ENCODE measurements at places on chromosomes 6 and 20.

DNA sequence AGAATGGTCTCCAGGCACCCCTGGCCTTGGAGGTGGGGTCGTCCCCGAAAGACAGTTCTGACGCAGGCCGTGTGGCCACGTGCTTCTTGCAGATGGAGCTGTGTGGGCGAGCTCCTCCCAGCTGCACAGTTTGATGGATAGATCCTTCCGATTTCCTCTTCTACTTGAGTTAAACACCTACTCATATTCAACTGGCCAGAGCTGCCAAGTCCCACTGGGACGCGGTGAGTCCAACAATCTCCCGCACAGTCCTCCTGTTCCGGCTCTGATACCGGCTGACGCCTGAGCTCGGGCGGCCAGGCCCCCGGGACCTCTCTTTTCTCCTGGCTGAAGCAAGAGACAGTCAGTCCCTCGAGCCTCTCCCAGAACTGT, 57.9 kb upstream of the DACT2 start:
- no peak for DNase-seq

- DNase-seq: no peak
These were observed 40.4 kb upstream of the KIF25 start for GRCh38 chr6:167956983-167957492.

DNA sequence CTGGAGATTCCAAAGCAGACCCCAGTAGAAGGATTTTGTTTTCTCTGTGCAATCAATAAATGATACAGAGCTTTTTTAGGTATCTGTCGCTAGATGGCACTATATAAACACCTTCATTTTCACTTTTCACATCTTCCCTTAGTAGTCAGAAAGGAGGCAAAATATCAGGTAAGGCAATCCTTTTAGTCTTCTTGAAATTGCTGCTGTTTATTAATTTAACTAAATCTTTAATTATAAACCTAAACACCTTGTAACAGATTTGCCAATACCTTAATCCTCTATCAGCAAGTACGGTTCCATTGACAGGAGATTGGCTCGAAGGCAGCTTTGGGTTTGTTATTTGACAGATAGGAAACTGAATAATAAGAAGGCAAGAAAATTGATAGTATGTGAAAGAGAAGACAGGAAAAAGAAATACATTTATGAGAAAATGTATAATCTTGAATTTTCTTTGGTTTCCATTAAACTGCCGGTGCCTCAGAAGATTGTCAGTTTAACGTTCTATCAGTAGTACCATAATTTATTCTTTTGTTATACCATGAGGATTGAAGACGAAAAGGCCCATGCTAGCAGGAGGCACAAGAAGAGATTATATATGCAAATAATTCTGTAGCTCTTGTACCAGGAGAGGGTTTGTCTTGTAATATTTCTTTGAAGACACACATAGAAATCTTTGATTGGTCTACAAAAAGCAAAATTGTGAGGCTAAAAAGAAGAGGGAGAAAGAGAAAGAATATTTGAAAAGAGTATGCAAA, 23.5 kb upstream of the IBTK start:
- DNase-seq: no peak

GRCh38 chr6:105726902-105727655, 324.2 kb upstream of the PREP start:
- no peak for DNase-seq

DNA sequence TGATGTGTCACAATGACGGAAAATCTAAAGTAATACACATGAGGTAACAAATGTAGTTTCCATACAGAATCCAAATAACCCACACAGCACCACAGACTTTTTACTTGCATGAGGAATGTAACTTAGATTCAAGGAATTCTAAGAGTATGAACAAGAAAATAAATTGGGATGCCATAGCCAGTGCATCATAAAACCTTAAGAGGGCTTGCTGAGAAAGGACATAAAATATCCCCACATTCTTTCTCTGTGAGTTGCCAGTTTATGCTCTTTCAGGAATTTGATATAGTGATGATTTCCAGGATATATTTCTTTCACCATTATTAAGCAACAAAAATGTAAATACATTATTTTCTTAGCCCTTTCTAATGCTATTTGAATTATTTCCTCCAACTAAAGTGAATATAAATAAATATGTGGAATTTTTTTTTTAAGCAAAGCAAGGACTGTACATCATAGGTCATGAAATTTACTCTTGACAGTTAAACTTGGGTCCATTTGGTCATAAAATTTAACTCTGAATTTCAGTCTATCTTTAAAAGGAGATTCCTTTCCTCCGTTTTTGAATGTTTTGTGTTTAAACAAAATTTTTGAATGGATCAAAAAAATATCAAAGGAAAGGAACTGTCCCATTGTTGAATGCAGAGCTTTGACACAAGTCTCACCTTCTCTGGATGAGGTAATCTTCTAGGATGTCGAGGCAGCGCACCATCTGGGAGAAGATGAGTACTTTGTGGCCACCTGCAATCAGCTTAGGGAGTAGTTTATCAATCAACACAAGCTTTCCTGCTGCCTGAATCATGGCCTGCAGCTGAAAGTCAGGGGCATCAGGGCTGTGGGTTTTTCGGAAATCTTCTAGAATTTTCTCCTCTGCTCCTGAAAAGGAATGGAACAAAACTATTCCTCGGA, 116.3 kb upstream of the EMILIN3 start:
- no peak for DNase-seq

- no peak for DNase-seq
These were observed 50.5 kb upstream of the ENPP5 start for GRCh38 chr6:46221222-46221793.

DNA sequence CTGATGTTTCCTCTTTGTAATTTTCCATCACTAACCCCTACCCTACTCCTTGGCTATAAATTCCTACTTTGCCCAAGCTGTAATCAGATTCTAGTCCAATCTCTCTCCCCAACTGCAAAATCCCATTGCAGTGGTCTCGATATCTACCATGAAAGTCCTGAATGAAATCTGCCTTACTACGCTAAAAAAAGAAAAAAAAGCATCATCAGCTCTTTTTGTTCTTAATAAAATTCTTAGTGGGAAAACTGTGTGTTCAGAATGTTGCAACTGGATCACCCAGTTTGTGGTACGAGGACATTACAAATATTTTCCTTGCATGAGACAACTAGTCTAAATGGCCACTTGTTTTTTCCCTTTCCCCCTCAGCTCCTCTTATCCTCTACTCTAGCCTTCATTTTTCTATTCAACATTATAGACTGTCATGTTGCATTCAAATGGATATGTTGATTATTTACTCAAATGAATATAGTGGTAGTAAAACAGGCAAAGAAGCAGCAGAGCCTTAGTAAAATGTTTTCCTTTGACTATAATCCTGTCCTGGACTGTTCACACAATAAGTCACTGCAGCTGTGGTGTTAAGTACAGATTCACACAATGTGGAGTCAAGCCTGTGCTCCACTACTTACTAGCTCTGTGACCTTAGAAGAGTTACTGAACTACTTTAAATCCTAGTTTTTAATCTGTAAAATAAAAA, 527.1 kb upstream of the MARCKS start:
- no peak for DNase-seq

DNA sequence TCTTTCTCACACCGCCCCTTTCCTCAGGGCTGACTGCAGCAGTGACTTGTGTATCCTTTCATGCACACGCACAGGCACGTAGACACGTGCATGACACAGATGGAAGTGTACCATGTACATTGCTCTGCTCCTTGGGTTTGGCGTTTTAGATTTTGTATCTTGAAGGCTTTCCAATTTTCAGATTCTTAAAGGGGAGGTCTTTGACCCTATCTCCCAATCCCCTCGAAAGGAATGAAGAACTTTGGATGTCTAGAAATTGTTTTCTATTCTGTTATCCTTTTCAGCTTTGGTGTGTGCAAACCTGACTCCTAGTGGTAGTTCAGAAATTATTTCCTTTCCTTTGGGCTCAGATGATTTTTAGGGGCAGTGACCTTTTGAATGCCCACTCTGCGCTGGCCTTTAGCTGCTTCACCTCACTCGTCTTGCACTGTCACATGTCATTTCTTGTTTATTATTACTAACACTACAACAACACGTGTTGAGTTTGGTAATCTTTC, 63.0 kb downstream of the HIVEP1 start:
- no peak for DNase-seq

GRCh38 chr6:90412538-90413369, 116.1 kb upstream of the BACH2 start:
- DNase-seq: no peak

DNA sequence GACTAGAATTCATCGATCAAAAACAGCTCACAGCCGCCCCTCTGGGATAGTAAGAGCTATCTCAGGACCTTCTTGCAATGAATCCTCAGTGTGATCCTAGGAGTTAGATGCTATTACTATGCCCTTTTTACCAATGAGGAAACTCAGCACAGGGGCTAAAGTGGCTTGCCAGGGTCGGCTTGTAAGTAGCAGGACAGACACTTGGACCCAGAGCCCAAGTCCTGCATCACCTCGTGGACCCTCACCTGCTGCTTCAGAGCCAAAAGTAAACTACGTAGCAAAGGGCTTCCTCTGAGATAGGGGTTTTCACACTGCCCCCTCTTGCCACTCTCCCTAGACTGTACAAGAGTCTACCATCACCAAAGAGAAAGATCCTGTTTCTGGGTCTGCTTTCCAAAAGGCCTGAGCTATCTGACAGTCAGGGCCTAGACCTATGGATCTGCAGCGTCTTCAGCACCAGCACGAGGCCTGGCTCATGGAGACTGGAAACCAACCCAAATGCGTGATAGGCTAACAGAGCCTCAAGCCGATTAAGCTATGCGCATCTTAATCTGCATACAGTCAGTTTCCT, 172.3 kb downstream of the ANKRD60 start:
- DNase-seq: peak; percentile 29
